ENCODE measurements at places on chromosomes 1 and 21. TPM values are rescaled to one million over a fixed set of nuclear protein-coding genes. Genes with fewer than 3 reads are reported as not detected.
A peak's percentile ranks its signal among the peaks of the same experiment; 100 is the strongest.

GRCh38 chr1:67883069-67883468, 49.8 kb upstream of the GNG12 start:
- no peak for DNase-seq

DNA sequence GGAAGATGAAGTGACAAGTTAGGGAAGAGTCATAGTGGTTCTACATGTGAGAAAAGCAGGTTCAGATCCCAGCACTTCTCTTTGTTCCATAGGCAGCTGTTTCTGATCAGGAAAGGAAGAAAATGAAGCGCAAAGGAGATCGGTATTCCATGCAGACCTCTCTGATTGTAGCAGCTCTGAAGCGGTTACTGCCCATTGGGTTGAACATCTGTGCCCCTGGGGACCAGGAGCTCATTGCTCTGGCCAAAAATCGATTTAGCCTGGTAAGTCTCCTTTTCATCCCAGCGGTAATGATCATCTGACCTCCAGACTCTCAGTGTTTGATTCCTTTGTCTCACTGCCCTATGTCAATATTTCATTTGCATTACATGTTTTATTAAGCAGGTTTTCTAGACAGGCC, 173.6 kb downstream of the ZP4 start:
- no peak for DNase-seq

GRCh38 chr1:226814751-226815537, 55.5 kb upstream of the PSEN2 start:
- DNase-seq, result peak; percentile 84

The KLHDC9 gene
- total RNA-seq, result 15.0 TPM

The NUF2 gene
- 0.53 TPM for total RNA-seq

- no peak for DNase-seq
Observed at GRCh38 chr21:41802684-41803083, 35.8 kb upstream of the RIPK4 start.

DNA sequence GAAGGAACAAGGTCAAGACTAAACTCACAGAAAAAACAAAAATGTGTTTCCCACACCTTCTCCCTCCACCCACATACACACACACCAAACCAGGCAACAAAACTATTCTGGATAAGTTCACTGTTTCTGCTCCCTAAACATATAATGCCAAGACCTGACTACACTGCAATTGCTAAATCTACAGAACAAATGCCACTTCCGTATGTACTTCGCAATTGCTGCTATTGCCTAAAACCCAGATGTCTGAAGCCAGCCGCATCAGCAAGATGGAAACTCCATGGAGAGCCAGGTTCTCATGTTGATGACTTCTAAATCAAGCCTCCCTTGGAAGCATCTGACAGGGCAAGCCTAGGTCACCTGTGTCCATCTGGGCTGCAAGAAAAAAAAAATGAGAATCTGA, 8.3 kb upstream of the AIM2 start:
- no peak for DNase-seq

DNA sequence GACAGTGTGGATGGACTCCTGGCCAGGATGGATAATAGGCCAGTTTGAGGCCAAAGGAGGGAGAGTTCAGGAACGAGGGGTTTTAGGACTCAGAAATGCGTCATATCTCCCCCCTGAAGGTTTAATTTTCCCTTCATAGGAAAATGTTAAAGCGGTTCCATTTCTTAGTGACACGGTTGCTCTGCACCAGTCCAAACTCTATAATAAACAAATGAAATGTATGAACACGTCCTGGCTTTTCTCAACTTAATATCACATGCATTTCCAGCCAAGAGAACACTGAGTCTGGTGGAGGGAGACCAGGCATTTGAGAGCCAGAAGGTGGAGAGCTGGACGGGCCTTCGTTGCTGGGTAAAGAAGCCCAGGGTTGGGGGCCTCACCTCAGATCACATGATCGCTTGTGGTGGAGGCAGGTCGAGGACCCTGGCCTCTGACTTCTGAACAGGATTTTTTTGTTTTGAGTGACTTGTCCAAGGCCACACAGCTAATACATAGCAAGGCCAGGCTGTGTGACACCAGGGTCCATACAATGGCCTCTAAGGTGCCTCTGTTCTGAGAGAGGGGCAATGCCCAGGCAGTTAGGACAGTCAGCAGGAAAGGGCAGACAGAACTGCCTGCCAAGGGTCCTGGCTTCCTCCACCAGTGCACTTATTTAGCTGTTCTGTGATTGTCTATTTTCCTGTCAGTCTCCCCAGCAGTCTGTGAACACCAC, 11.4 kb downstream of the SLC1A7 start:
- DNase-seq, result no peak

GRCh38 chr21:26811482-26811881, 33.7 kb downstream of the ADAMTS1 start:
- no peak for DNase-seq

The SPOCD1 gene
- 0.60 TPM for total RNA-seq

The MASP2 gene
- not detected for total RNA-seq

DNA sequence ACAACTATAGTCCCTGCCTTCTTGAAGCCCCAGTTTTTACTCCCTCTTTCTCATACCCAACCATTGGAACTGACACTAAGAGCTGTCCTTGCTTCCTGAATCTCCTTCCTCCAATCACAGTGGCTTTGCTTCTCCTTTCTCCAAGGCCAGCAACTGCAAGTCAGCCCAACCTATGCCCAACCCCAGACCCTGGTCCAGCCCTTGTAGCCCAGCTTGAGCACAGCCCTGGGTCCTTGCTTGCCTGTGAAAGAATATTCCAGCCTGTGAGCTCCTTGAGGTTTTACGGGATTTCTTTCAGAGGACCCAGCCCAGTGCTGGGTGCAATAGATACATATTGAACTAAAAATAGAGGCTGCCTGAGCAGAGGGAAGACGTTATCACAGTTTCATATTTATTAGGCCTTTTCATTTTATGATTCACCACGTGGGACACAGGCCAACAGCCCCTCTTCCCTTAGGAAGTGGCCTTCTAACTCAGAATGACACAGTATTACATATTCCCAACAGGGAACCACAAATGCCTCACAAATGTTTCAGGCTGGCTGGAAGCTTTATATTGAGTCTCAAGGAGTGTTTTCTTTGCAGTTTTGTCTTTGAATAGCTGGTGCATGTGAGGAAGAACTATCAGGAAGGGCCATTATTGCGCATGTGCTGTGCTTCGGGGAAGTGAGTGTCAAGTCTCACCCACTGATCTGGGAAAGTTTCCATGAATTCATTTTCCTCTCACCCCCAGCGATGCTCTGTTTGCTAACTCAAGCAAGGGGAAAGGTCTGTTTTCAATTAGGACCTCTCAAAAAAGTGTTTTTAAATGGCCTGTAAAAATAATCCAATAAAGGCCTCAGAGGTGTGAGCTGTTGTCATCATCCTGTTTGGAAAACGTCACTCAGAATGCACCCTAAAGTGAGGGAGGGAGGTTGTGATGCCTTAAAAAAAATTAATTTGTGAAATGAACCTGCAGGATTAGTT, 92.3 kb upstream of the NFIA start:
- DNase-seq, result peak; percentile 92

Data from adrenal gland (tissue), 19 donors.